Aorta (tissue), 5 donors: ENCODE measurements at places on chromosomes 5 and 9. TPM values are rescaled to one million over a fixed set of nuclear protein-coding genes. Genes with fewer than 3 reads are reported as not detected.

Gene C5orf52
- not detected for total RNA-seq

Gene TPD52L3
- not detected for total RNA-seq

GRCh38 chr9:108434502-108434901, 421.3 kb downstream of the ACTL7B start:
- DNase-seq, result no peak
- H3K36me3 ChIP-seq, result no peaks in the 10 kb centered on the region
- no peaks in the 10 kb centered on the region for H3K4me1 ChIP-seq
- H3K27me3 ChIP-seq, result no peaks in the 10 kb centered on the region

Gene MLANA
- not detected for total RNA-seq

Gene GNA14
- total RNA-seq, result 7.2 TPM

- H3K36me3 ChIP-seq, result no peaks in the 10 kb centered on the region
- H3K27ac ChIP-seq, result peak overlapping the region; percentile 43
- H3K4me1 ChIP-seq, result no peaks in the 10 kb centered on the region
- H3K4me3 ChIP-seq, result no peak overlapping the region
- no peaks in the 10 kb centered on the region for H3K27me3 ChIP-seq
Measured at GRCh38 chr9:121453232-121453892, 46.3 kb downstream of the GGTA1 start.

Gene CCDC187
- total RNA-seq, result not detected

DNA sequence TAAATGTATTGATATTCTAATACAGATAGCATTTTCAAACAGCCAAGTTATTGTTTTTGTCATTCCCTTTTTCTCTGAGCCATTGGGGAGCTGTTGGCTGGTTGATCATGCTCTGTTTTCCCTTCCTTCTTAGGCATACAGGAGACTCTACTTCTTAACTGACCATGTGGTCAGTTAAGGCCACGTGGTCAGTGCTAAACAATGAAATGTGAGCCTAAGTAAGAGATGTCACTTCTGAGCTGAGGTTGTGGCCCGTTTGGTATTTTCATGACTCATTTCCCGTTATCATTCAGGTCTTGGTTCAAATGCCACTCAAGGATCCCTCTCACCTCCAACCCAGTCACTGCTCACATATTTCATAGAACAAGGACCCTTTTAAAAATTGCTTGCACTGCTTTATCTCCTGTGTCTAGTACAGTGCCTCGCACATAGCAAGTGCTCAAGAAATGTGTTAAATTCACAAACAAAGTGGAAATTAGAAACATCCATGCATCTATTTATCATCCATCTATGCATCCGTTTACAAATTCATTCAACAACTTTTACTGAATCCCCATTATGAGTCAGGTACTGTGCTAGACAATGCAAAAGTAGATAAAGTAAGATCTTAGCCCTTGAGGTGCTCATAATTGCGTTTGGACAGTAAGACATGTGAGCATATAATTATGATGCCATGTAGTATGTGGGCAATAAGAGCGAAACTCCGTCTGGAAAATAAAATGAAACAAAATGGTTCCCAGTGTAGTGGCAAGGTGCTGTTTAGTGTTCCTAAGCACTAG, 50.7 kb downstream of the ARRDC3 start:
- no peaks in the 10 kb centered on the region for H3K4me1 ChIP-seq
- DNase-seq, result no peak
- H3K27me3 ChIP-seq, result no peaks in the 10 kb centered on the region
- no peak overlapping the region for H3K27ac ChIP-seq

- H3K4me3 ChIP-seq, result peak overlapping the region; percentile 50
- H3K27me3 ChIP-seq, result no peaks in the 10 kb centered on the region
- no peak overlapping the region for H3K27ac ChIP-seq
- no peaks in the 10 kb centered on the region for H3K36me3 ChIP-seq
- H3K4me1 ChIP-seq, result peaks cover 17% of the 10 kb centered on the region
Measured at GRCh38 chr9:76902395-76902794, 3.5 kb downstream of the PRUNE2 start.

GRCh38 chr9:16687678-16688369, 182.6 kb downstream of the BNC2 start:
- no peaks in the 10 kb centered on the region for H3K36me3 ChIP-seq
- no peaks in the 10 kb centered on the region for H3K27me3 ChIP-seq
- DNase-seq, result no peak
- no peaks in the 10 kb centered on the region for H3K4me1 ChIP-seq

Gene RNF44
- total RNA-seq, result 40.6 TPM

DNA sequence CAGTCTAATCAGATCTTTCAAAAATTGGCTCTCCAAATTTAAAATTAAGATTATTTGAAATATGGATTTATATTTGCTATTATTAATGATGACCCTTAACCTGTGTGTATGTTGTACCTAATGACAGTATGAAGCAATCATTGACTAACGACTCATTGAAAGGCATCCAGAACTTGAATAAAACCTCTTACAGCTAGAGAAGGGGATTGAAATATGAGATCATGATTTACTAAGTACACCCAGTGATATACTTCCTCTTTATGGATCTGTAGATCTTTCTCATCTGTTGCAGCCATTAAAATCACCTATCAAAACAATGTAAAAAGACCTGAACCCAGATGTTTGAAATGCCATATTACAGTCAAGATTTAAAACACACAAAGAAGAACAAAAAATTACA, 126.5 kb downstream of the RPS23 start:
- no peak overlapping the region for H3K4me3 ChIP-seq
- no peak for DNase-seq
- H3K36me3 ChIP-seq, result no peaks in the 10 kb centered on the region
- no peaks in the 10 kb centered on the region for H3K27me3 ChIP-seq

DNA sequence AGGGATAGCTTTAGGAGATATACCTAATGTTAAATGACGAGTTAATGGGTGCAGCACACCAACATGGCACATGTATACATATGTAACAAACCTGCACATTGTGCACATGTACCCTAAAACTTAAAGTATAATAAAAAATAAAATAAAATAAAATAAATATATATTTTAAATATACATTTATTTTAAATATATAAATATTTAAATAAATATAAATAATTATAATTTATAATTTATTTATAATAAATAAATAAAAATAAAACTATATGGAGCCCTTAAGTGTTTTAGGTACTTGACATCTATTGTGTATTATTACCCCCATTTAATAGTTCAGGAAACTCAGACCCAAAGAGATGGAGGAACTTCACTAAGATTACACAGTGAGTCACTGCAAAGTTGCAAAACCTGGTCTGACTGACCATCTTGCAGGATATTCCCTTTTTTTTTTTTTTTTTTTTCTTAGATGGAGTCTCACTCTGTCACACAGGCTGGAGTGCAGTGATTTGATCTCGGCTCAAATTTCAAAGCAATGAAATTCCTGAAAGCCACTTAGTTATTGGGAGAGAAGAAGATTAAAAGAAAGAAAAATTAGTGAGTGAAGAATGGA, 5.8 kb upstream of the C5orf52 start:
- no peak for DNase-seq
- H3K4me3 ChIP-seq, result no peak overlapping the region
- no peak overlapping the region for H3K27ac ChIP-seq
- H3K36me3 ChIP-seq, result no peaks in the 10 kb centered on the region

Gene MATR3
- total RNA-seq, result 194 TPM

DNA sequence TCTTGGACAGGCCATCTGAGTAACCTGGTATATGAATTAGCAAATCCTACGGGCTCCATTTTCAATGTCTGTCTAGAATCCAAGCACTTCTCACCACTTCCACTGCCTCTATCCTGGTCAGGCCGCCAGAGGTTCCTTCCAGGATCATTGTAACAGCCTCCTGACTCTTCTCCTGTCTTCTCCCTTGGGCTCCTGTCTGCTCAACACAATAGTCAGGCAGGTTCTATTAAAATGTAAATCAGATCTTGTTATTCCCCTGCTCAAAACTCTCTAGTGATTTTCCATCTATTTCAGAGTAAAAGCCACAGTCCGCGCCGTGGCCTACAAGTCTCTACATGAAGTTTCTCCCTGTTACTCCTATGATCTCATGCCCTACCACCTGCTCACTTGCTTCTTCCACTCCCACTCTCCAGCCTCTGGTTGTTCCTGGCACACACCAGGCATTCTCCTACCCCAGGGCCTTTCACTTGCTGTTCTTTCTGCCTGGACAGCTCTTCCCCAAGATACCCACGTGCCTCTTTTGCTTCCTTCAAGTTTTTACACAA, 21.7 kb downstream of the ZNF366 start:
- no peaks in the 10 kb centered on the region for H3K27me3 ChIP-seq
- DNase-seq, result no peak
- peaks cover 3% of the 10 kb centered on the region for H3K4me1 ChIP-seq
- H3K27ac ChIP-seq, result no peak overlapping the region
- no peak overlapping the region for H3K4me3 ChIP-seq
- H3K36me3 ChIP-seq, result no peaks in the 10 kb centered on the region

Gene CXCL14
- 97.1 TPM for total RNA-seq

Gene PCDHB5
- total RNA-seq, result 4.2 TPM
